ENCODE measurements at places on chromosomes 11 and 22. TPM values are rescaled to one million over a fixed set of nuclear protein-coding genes. Genes with fewer than 3 reads are reported as not detected.

The SPON1 gene
- total RNA-seq = 37.8 TPM

The CLCF1 gene
- total RNA-seq = 32.6 TPM

The LRRN4CL gene
- total RNA-seq = 12.1 TPM

The MS4A6E gene
- not detected for total RNA-seq

The HDHD5 gene
- total RNA-seq = 55.8 TPM

The RAPSN gene
- not detected for total RNA-seq

The GRM5 gene
- total RNA-seq = 10.2 TPM

The OR8D4 gene
- total RNA-seq = not detected

The PICALM gene
- total RNA-seq = 158 TPM

The TTC28 gene
- 24.5 TPM for total RNA-seq

The DGCR2 gene
- total RNA-seq = 34.7 TPM

The TSGA10IP gene
- not detected for total RNA-seq

The PNPLA5 gene
- not detected for total RNA-seq

The TCF20 gene
- 11.9 TPM for total RNA-seq

The RASSF10 gene
- total RNA-seq = not detected

The TMPRSS5 gene
- total RNA-seq = not detected

The APOL5 gene
- total RNA-seq = not detected

The ASCL2 gene
- total RNA-seq = not detected

The LUZP2 gene
- 0.11 TPM for total RNA-seq

The KDM4E gene
- total RNA-seq = not detected

The OAF gene
- total RNA-seq = 216 TPM

The EHBP1L1 gene
- 418 TPM for total RNA-seq

The BTG4 gene
- not detected for total RNA-seq

The CCDC88B gene
- 5.1 TPM for total RNA-seq

The OR5B21 gene
- total RNA-seq = not detected
